ENCODE measurements at places on chromosomes 1 and 21.

- DNase-seq, result peak; percentile 14
These were observed 1719.5 kb downstream of the MRPL39 start for GRCh38 chr21:23887725-23888306.

- DNase-seq, result no peak
These were observed 525 bp downstream of the C1QTNF12 start for GRCh38 chr1:1245817-1246576.

- DNase-seq, result peak; percentile 63
These were observed 41.4 kb upstream of the LMX1A start for GRCh38 chr1:165397944-165398343.

- DNase-seq, result no peak
These were observed 51.3 kb upstream of the CXADR start for GRCh38 chr21:17461582-17461981.

DNA sequence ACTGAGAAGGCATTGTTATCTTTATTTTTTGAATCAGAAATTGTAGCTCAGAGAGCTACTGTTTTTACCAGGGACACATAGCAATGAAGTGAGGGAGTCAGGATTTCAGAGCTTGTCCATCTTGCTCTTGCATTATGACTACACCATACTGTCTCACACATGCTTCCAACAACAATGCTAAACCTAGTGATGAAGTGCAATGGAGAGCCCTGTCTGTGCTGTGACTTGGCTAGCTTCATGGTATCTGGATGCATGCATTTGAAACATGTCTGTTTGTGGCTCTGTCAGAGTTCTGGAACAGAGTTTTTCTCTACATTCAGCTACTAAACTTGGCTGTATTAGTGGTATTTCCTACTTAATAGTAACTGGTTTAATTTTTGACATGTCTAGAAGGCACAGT, 7.0 kb downstream of the PLPPR4 start:
- no peak for DNase-seq

DNA sequence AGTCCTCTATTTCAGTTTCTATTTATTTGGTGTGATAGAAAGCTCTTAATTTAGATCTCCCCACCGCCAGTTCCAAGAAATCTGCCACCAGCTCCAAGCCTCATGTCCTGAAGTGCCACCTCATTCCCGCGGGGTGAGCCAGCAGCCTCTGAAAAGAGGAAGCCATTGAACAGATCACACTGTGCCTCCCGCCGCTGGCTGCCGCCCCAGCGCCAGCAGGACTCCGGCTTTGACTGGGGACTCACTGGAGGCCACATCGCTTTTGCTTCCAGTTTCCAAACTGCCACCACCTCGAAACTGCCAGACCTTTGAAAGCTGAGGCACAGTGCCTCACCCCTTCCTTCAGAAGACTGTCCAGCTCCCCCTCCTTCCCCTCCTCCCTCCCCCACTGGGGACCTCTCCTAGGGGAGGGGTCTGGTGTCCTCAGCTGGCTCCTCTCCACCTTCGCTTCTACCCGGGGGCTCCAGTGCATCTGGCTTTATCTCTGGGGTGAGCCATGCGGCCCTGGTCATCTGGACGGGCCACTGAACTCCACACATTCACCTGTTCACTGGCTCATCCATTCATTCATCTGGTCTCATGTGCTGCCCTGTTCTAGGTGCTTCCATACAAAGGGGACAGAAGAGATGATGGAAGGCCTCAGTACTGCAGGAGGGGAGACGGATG, 58.9 kb downstream of the VPS26C start:
- DNase-seq, result peak; percentile 97

DNA sequence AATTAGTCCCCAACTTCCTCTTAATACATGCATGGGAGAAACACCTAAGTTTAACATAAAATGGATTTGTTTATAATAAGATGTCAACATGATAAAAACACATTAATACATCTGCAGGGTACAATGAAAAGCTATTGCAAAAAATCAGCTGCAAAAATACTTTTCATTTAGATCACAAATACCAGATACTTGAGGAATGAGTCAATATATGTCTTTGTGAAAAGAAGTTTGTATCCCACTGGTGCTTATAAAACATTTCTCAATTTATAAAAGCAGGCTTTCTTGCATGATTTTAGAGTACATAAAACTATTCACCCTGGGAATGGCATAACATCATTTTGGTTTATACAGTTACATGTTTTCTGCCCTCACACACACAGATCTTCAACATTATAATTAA, 18.6 kb upstream of the PRKAA2 start:
- no peak for DNase-seq

DNA sequence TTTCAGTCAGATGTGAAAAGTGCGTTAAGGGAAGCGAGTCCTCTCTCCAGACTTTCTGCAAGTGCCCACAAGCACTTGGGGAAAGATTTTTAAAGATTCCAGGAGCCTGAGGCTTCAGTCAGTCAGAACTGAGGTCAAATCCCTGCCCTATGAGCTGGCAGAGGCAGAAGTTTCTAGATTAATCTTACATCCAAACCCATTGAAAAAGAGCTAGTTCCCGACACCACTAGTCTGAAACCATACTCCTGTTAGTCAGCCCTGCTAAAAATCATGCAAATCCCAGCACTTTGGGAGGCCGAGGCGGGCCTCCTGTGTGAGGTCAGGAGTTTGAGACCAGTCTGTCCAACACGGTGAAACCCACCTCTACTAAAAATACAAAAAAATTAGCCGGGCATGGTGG, 21.0 kb downstream of the RSPH1 start:
- no peak for DNase-seq

GRCh38 chr1:928825-929661, 5.3 kb downstream of the SAMD11 start:
- DNase-seq, result no peak

DNA sequence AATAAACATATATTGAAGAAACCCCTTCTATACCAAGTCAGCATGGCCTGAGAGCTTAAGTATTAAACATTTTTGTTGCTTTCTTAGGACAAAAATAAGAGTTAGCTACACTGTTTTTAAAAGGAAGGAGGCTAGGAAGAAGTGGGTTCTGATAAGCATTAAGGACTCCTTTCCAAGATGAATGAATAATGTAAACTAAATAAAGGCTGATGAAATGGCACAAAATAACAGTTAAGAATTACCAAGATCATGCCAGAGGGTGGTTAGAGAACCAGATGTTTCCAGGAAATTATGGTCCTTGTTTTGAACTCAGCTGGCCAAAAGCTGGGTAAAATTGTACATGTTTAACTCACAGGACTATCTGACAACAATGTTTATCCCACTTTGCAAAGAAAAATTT, 114.1 kb upstream of the ETS2 start:
- DNase-seq, result no peak

DNA sequence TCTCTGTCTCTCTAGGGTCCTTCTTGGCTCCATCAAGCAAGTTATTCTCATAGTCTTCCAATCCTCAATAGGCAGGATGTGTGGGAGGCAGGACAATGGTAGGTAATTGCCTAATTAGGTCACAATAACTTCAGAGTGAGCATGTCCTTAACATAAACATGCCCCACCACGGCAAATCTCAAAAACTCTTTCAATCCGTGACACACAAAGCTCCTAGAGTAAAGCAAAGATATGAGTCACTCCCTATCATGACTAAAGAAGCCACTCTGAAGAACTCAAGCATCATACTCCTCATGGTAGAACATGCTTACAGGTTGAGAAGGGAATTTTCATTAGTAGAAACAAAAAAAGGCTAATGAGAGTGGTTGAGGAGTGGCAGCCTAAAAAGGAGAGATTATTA, 4.9 kb downstream of the HAO2 start:
- no peak for DNase-seq

- no peak for DNase-seq
These were observed 1722.4 kb downstream of the PLA2G4A start for GRCh38 chr1:188551176-188551575.
